Activated naive CD8-positive, alpha-beta T cell treated with anti-CD3 and anti-CD28 coated beads for 36 hours (primary cell): ENCODE measurements at places on chromosomes 6 and 20. TPM values are rescaled to one million over a fixed set of nuclear protein-coding genes. Genes with fewer than 3 reads are reported as not detected.

- no peak for DNase-seq
These were observed 374.6 kb upstream of the SYNCRIP start for GRCh38 chr6:86017236-86017635.

DNA sequence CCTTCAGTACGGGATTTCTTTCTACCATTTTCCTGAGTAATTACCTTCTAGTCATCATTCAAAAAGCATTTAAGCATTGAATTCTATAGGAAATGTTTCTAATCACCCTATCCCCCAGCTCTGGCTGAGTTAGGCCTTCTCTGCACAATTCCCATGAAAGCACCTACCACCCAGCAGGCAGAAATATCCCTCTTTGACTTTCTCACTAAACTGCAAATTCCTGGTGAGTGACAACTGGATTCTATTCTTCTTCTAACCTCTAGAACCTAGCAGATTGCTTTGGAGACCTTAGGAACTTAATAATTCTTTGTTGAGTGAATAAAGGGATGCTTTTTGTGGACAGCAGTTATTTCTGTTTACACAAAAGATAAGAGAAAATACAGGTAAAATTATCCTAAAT, 328.7 kb downstream of the LAMA2 start:
- DNase-seq: no peak

The TFEB gene
- total RNA-seq: 11.5 TPM

GRCh38 chr6:159984268-159984786, 15.4 kb downstream of the IGF2R start:
- no peak for DNase-seq

GRCh38 chr6:3623451-3624249, 127.9 kb downstream of the PXDC1 start:
- DNase-seq: peak; percentile 54

DNA sequence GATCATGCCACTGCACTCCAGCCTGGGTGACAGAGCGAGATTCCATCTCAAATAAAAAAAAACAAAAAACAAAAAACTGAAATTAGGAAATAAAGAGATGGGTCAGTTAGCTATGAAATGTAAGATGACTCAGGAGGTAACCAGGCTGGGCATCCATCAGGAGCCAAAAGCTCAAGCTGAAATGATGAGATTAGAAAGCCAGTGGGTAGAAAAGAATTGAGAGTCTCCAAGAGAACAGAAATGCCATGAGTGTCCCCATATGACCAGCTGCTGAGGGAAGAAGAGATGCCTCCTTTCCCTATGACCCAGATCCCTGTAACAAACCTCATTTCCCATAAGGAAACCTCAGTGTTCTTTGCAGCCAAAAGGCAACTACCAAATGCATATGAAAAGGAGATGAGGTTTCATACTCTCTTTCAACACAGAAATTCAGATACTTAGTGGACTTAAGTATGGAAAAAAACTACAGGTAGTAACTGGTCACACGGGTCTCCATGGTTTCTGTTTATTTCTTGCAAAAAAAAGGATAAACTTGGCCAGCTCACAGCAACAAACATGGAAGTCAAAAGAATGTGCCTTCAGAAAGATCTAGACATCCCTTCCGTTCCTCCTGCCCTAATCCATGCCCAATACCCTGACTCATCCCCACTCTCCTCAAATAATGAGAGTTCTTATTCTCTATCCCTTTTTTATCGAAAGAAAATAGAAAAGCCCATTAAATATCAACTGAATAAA, 8.1 kb downstream of the ARHGAP18 start:
- DNase-seq: no peak

The OTOR gene
- total RNA-seq: not detected

DNA sequence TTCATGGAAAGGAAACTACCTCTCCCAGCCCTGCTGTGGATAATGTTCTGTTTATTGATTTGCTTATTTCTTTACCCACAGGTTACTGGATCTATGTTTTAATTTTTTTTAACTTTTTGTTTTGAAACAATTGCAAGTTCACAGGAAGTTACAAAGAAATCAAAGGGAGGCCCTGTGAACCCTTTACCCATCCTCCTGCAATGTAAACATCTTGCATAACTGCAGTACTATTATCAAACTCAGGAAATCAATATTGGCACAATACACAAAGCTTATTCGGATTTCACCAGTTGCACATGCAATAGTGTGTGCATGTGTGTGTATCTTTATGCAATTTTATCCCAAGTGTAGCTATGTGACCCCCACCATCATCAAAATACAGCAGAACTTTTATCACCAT, 398.0 kb downstream of the BTBD3 start:
- no peak for DNase-seq

The RNF39 gene
- total RNA-seq: not detected

- DNase-seq: no peak
These were observed 213.9 kb upstream of the JARID2 start for GRCh38 chr6:15032015-15032414.

DNA sequence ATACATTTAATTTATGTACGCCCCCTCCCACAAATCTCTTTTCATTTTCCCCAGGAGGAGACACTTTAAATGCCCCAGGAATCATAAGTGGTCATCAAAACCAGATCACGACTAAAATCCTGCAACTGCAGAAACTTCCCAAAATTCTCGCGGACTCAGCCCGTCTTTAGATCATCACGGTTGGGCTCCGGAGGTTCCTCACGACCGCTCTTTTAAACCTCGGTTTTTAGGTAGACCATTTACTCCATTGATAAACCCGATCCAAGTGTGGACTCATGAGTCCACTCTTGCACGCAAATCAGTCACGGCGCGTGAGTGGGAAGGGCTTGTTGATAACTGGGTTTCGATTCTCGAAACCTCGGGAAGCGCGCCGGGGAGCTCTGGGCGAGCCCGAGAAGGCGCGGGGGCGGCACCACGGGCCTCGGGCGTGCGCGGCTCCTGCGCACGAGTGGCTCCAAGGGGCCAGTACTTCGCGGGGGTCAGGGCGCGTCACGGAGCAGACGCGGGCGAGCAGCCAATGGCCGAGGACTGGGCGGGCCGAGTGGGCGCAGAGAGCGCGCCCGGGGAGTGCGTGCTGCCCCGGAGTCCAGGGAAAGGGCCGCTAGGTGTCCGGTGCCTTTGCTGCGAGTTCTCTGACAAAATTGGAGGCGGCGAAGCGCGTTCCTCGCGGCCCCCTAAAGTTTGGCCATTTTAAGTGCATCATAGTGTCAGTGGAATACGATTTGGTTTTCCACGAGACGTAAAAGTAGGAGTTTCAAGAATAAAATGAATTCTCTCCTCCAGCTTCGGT, 635 bp upstream of the TENT5A start:
- peak; percentile 68 for DNase-seq

- DNase-seq: no peak
These were observed 144.0 kb downstream of the GJA1 start for GRCh38 chr6:121579478-121579877.

The WRNIP1 gene
- 47.8 TPM for total RNA-seq

GRCh38 chr6:157068691-157069324, 254.5 kb downstream of the TMEM242 start:
- DNase-seq: no peak

The WFDC12 gene
- not detected for total RNA-seq

GRCh38 chr6:156164701-156165452, 612.3 kb upstream of the ARID1B start:
- no peak for DNase-seq

DNA sequence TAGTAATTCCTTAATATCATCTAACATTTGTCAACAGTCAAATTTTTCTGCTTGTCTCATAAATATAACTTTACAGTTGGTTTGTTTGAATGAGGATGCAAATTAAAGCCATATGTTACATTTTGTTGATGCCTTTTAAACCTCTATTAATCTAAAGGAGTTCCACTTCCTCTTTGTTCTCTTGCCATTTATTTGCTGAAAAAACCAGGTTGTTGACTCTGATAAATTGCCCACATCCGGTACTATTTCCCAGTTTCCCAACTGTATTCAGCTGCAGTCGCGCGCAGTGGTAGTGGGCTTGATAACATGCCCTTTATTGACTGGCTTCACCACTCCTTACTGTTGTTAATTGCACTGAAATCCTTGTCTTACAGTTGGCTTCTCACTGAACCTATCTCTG, 32.8 kb upstream of the SIRPB2 start:
- DNase-seq: no peak

- DNase-seq: no peak
These were observed 24.8 kb downstream of the TMX4 start for GRCh38 chr20:7994809-7995208.

The TRAPPC3L gene
- not detected for total RNA-seq

DNA sequence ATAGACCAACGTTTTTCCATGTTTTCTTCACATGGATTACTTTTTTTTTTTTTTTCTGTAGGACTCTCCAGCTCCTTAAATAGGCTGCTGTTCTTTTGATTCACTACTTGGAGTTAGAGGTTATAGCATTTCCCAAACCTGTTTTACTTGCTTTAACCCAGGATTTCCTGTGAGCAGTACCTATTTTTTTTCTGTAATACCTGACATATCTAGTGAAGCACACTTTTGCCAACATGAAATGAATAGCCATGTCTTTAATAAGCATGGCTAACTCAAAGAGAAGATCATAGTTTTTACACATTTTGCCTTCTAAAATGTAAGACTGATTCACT, 137.0 kb downstream of the FOXA2 start:
- DNase-seq: no peak

- no peak for DNase-seq
These were observed 317.1 kb downstream of the ESR1 start for GRCh38 chr6:152124429-152125074.

The SPATS1 gene
- total RNA-seq: not detected

DNA sequence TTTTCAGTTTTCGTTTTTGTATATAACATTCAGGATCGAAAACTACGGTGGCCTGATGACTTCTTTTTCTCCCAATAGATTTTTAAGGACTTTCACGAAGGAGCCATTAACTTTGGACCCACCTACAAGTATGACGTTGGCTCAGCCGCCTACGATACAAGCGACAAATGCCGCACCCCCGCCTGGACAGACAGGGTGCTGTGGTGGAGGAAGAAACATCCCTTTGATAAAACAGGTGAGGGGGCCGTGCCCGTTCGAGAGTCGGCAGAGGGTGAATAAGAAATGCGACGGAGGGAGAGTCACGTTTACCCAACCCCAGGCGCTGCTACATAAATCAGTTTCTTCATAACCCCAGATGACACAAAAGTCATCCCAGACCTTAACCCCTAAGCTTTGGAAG, 91.5 kb downstream of the SERAC1 start:
- no peak for DNase-seq

DNA sequence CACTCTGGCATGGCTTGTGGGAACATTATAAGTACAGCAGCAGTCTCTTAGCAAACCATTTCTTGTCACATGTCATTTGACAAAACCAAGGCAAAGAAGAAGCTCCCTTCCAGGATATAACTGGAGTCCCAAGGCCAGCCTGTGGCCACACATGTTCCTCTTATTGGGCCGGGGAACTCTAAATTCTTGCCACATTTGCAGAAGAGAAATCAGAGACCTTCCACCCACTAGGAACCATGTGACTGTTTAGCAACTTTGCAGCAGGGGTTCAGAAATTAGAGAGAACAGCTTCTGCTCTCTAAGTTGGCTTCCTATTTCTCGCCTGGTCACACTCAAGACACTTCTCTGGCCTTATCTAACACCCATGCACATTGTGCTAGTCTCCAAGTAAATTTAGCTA, 20.4 kb upstream of the MEP1A start:
- DNase-seq: no peak

The KHDC1 gene
- total RNA-seq: 3.3 TPM

DNA sequence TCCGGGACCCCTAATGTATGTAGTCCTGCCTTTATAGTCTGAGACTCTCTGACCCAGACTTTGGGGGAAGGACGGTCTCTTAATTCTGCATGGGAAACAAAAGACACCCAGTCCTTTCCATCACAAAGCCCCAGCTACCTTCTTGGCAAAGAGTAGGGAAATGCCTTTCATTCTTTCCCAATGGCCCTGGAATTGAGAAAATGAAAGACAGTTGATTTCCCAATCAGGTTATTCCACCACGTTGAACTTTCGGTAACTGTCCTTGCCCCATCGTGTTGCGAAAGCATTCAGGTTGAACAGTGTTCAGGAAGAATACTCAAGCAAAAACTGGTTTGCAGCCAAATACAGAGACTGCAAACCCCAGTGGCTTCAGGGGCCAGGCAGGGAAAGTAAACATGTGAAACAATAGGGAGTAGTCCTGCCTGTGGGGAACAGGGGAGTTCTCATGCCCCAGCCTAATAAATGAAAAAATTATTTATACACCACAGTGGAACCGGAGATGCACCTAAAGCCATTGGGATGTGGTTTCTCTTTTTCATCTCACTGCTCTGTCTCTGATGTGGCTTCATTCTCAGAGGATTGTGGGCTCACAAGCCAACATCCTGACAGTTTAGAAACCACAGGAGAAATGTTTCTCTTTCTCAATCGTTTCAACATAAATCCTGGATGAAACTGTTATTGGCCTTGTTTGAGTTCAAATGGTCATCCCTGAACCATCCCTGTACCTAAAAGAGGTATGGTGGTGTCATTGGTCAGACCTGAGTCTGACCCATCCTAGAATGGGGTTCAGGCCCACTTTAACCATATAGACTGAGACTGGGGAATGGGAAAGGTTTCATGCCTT, 44.2 kb upstream of the SLC9A8 start:
- peak; percentile 31 for DNase-seq

GRCh38 chr20:4021906-4022305, 6.5 kb upstream of the RNF24 start:
- no peak for DNase-seq

The ANKRD60 gene
- not detected for total RNA-seq

GRCh38 chr20:19885939-19886660, 128.0 kb downstream of the RIN2 start:
- no peak for DNase-seq

The TRIM40 gene
- total RNA-seq: not detected

DNA sequence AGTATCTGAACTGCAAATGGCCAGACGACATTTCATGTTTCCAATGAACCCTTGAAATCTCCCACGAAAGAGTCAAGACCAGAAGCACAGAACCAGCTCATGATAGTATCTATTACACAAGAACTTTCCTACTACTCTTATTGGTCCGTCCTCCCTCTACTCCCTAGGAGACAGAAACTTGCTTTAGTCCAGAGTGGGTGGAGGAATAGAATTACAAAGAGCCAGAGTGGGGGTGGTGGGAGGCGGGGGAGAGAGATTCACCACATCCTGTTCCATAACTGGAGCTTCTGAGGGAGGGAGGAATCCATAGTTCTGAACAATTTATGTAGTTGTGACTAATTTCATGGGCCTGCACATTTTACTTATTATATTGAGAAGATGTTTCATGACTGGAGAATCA, 18.5 kb upstream of the WFDC10A start:
- peak; percentile 32 for DNase-seq

The SSR1 gene
- total RNA-seq: 132 TPM

The DEFB128 gene
- not detected for total RNA-seq

GRCh38 chr6:7214468-7214867, 98.5 kb downstream of the SSR1 start:
- DNase-seq: no peak

- DNase-seq: no peak
These were observed 109.9 kb downstream of the TMEM242 start for GRCh38 chr6:157213426-157213825.

The C2 gene
- total RNA-seq: 0.42 TPM

The MUC22 gene
- not detected for total RNA-seq
